ENCODE measurements at places on chromosomes 6 and 20.

DNA sequence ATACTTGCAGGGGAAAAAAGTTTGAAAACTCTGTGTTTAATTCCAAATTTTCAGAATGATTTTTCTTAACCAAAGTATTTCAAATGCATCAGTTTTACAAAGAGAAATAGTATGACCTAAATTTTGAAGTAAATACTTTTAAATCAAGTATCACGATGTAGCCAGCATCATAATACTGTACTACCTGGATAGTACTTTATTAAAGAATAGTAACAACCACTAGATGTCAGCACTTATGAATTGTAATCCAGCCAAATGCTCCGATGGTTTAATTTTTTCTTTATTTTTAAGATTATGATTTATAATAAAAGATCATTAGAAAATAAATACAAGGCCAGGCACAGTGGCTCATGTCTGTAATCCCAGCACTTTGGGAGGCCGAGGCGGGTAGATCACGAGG is 37.2 kb upstream of the HACE1 start:
- DNase-seq: no peak

DNA sequence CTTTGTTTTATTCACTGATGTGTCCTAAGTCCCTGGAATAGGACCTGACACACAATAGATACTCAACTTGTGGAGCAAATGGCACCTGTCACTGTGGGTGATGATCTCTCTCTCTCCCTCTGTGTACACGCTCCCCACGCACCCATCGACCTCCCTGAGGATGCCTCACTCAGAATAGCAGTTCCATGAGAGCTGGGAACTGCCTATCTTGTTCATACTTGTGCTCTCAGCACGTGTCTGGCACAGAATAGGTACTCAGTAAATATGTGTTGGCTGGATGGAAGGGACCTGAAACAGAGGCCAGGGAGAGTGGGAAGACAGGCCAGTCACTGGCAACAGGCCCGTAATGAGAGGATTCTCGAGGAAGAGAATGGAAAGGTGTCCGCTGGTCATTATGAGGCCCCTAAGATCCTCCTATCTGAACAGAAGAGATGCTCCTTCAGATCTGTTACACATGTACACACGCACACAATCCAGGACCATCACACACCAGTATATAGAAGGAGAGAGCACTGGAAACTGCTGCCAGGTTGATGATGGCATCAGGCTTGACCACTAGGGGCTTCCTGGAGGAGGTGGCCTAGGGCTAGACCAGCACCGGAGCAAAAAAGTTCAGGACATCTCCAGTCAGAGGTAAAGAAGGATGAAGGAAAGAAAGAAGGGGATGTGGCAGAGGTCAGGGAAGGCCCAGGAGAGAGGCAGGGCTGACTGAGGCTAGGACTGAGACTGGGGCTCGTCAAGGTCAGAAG is 30.9 kb downstream of the VEGFA start:
- no peak for DNase-seq

DNA sequence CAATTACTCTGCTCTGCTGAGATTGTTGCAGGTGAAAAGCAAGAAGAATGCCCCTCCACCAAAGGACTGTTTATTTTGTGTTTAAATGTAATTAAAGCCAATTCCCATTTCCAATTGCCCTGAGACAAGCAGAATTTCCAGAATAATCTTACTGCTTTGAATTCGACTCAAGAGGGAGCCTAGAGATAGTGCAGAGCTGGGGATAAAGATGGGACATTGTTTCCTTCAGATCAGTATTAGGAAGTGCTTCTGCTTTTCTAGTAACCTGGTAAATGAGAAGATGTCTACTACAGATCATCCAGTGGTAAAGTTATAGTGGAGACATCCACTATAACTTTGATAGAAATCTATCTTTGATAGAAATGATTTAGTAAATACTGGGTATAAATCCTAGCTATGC is 326.9 kb downstream of the UBE3D start:
- no peak for DNase-seq

GRCh38 chr6:88972504-88973423 is 9.3 kb upstream of the RNGTT start:
- no peak for DNase-seq

DNA sequence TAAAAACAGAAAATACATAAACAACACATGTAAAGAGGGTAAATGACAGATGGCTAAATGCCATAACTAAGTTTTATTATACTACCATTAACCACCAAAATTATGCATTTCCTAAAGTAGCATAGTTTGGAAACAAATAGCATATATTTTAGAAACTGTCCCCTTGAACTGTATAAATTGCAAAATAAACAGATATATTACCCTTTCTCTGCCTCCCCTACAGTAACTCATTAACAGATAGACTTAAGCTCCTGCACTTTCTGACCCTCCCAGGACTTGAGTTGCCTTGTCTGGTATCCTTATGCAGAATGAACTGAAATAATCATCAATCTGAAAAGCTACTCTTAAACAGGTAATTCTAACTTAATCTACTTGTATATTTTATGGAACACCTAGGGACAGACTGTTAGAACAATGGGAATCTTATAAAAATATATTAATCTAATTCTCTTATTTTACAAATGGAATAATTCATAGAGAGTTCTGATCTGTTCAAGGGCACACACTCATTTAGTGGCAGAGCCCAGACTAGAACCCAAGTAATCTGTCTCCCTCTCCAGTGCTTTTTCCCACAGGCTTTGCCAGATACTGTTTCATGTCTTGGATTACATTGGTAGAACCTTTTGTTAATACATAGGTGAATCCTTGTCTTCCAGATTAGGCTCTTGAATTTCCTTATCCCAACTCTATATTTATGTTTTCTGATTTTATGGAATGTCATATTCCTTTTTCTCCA is 50.6 kb upstream of the LOC128125822 start:
- DNase-seq: no peak

DNA sequence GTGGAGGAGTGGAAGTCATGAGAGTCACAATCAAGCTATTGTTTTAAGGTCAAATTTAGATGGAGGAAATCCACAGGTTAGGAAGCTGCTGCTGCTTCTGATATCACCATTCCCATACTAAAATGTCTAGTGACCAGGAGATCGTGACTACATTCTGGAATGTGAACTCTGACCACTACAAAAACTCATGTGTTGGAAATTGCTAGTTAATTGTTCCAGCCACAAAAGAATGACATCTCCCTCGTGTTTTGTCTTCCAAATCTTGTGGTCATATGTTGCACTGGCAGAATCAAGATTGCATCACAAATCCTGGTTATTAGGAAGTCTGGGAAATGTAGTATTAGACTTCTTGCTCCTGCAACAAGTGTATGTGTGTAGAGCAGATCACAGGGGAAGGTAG is 441.9 kb downstream of the CD109 start:
- DNase-seq: no peak

DNA sequence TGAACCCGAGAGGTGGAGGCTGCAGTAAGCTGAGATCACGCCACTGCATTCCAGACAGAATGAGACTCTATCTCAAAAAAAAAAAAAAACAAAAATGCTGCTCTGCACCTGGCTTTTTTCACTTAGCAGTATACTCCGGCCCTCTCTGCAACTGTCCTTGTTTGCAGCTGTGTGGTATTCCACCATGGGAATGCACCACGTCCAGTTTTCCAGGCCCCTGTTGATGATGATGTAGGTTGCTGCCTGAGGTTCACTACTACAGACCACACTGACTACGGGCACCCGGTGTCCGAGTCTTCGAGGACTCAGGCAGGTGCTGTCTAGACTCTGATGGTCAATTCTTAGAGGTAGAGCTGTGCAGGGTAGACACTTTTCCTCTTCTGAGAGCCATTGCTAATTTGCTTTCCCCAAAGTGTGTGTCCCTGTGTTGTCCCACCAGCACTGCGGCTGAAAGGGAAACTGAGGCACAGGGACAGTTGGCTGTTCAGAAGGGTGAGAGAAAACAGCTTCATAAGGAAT is 56.5 kb downstream of the UBE2V1 start:
- DNase-seq: no peak

DNA sequence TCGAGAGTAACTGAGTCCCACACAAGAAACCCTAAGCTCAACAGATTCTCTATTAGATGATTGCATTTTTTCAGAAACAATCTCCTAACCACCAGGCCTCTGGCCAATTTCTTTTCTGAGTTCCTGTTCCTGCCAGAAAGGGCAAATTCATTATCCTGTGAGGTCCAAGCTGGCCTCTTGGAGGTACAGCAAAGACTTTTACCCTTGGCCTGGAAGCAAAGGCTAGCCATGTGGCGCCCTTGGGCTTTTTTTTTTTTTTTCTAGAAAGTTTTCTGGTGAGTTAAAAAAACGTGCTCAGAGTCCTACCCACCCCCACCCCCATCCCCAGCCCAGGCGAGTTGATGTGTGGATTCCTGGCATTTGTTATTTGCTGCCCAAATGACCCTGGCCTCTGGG is 59.0 kb upstream of the EEF1A1 start:
- no peak for DNase-seq

- no peak for DNase-seq
Observed at GRCh38 chr6:35174501-35174900, 33.4 kb upstream of the TCP11 start.

DNA sequence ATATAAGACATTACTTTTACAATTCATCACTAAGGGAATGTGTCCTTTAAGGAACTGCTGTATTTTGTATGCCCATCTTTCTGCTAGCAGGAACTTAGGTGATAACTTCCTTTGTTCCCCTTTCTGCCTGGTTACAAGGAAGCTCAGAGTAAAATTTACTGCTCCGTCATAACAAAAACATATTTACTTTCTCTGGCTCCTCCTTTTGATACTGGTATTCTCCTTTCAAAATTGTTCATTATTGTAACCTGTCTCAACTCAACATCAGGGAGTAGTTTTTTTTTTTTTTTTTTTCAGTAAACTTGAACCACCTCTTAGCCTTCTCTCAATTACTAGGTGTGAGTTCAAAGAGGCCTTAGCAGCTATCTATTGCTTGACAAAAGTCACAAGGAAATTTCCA is 37.1 kb downstream of the RIPOR2 start:
- DNase-seq: no peak

- DNase-seq: no peak
Observed at GRCh38 chr6:48447251-48447650, 336.3 kb upstream of the PTCHD4 start.
